ENCODE measurements at places on chromosomes 3 and 15.

GRCh38 chr3:37054370-37054769, 61.1 kb downstream of the MLH1 start:
- no peak for DNase-seq

DNA sequence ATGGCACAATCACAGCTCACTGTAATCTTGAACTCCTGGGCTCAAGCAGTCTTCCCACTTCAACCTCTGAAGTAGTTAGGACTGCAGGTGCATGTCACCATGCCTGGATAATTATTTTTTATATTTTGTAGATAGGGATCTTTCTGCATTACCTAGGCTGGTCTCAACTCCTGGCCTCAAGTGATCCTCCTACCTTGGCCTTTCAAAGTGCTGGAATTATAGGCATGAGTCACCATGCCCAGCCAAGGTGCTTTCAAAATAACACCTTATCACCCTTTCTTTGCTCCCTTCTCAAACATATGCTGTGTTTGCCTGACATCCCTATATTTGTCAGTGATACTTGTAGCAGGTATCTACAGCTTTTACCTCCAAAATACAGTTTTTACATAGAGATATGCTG, 242.0 kb upstream of the ARRDC4 start:
- no peak for DNase-seq

GRCh38 chr3:118088696-118089095, 946.0 kb downstream of the IGSF11 start:
- DNase-seq: no peak

GRCh38 chr3:112681822-112682325, 40.9 kb upstream of the CCDC80 start:
- DNase-seq: no peak

DNA sequence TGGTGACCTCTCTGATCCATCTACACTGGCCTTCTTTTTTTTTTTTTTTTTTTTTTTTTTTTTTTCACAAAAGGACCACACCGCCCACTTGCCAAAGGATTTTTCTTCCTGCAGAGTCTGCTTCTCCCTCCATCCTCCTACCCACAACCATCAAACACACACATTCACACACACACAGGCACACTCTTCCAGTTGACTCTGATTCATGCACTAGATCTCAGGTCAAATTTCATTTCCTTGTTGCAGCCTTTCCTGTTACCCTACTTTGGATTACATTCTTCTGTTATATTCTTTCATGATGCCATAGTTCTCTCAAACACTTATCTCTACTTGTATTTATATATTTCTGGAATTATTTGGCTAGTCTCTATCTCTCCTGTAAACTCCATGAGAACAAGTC, 133.9 kb downstream of the STAC start:
- no peak for DNase-seq

DNA sequence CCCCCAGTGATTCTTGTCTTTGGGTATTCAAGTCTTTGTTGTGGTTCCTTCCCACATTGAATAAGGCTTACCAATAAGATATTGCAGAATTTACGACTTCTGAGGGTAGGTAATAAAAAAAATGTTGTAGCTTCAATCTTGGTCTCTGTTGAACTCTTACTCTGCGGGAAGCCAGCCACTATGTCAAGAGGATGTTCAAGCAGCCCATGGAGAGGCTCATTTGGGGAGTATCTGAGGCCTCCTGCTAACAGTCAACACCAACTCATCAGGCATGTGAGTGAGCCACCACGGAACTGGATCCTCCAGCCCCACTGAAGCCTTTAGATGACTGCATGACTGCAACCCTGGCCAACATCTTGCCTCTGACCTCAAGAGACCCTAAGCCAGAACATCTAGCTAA, 3.2 kb upstream of the TBC1D23 start:
- no peak for DNase-seq

DNA sequence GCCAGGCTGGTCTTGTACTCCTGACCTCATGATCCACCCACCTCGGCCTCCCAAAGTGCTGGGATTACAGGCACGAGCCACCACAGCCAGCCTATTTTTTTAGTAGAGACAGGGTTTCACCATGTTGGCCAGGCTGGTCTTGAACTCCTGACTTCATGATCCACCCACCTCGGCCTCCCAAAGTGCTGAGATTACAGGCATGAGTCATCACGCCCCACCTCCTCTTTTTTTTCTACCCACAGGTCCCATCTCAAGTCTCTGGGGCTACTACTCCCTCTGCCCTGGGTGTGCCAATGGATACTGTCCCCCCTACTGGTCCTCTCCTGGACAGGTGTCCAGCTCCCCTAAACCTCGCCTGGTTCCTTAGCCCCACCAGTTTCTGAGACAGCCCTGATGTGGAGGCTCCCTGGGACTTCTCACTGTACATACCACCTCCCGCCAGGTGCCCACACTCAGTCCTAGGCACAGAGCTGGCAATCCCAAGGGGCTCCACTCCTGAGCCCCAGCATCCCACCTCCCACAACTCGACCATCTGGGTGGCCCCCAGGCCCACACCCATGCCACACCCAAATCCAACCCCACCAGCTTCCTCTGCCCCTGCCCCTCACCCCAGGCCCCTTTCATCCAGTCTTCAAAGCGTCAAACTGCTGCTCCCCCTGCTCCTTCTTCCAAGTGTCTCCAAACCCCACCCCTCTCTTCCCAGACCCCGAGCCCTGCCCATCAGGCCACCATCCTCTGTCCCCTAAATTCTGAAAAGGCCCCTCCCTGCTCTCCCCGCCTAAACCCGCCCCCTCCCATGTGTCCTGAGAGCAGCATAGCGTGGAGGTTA, 13.1 kb upstream of the CYP11A1 start:
- DNase-seq: no peak
